Sigmoid colon (tissue), 7 donors: ENCODE measurements at places on chromosomes 1 and 21.

DNA sequence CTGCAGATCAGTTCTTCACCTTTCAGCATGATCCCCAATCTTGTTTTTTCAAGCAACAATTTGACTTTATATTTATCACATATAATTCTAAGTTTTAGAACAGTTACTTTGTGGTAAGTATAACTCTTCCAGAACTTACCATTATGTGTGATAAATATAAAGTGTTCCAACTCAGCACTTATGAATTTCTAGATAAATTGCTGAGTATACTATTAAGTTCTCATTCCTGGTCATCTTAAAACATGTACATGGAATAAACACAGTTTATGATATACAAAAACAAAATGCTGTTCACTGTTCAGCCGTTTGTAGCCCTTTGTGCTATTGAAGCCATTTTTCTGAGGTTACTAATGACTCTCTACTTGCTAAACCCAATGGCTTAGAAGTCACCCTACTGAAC lies 5.1 kb upstream of the XPR1 start:
- DNase-seq = no peak

DNA sequence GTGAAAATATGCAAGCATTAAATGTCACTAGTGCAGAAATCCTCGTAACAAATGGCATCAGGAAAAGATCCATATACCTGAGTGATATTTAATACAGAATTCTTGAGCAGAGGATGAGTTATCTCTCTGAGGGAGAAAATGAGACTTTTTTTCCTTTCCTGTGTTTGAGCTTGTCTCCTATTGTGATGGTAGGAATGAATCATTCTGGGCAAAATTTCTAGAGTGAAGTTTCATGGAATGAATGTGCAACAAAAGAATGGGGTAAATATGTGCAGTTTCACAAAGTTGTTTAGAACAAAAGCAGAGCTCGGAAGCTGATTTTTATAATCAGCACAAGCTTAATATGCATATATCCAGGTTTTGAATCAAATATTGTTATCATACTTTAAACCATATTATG lies 4.6 kb downstream of the CTPS1 start:
- DNase-seq = no peak

DNA sequence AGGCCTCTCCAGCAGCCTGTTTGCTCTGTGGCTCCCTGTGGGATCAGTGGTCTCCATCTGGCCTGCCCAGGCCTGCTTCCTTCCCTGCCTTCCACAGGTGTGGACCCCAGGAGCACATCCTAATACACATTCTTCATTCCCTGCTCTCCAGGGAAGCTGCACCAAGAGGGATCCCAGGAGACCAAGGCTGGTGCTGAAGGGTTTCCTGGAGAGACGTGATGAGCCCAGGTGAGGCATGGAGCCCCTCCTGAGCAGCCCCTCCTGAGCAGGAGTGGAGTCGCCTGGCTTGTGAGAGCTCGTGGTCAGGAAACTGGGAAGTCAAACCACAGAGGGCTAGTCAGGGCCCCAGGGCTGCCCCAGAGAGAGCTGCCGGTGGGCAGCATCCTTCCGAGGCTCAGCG lies 561.4 kb downstream of the MATN1 start:
- no peak for DNase-seq

- DNase-seq = no peak
These were observed 5.0 kb upstream of the ADAMTSL4 start for GRCh38 chr1:150544204-150544603.
